ENCODE measurements at places on chromosomes 13 and 19.

- no peak for DNase-seq
These were observed 2.5 kb upstream of the CACNG6 start for GRCh38 chr19:53988981-53989380.

DNA sequence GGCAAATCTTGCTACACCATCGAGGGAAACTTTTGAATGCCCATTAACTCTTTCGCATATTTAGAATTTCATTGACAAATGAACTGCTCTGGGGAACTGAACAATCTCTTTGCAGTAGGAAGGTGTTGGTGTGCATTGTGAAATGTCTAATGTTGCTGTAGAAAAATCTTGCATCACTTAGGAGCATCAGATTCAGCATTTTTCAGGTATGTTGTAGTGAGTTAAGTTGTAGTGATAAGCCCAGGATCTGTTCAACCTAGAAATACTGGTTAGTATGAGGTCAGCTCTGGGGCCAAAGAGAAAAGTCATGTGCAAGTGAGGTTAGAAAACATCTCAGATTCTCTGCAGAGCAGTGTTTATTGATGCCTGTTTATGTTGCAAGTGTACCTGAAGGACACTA lies 4.1 kb downstream of the FRY start:
- no peak for DNase-seq

- peak; percentile 1 for DNase-seq
These were observed 30.7 kb upstream of the ZFP82 start for GRCh38 chr19:36449059-36449670.

- DNase-seq = no peak
These were observed 9.0 kb downstream of the CERS1 start for GRCh38 chr19:18886972-18887371.

- DNase-seq = no peak
These were observed 2.4 kb downstream of the CCDC194 start for GRCh38 chr19:17391371-17392151.

DNA sequence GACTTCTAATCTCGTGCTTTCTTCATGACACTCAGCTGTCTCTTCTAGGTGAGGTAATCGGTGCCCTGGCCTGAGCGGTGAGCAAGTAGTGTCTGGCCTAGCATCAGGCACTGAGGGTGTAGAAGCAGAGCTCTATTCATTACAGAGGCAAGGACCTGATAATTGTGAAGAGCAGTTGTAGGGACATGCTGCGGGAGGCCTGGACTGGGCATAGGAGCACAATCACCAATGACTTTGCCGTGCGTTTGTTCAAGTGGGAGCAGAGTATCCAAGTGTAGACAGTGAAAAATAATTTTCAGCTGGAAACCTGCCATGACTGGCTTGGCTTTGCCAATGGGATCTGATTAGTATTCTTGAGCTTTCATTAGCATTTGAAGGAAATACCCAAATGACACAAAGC lies 32.1 kb upstream of the DCLK1 start:
- DNase-seq = no peak

DNA sequence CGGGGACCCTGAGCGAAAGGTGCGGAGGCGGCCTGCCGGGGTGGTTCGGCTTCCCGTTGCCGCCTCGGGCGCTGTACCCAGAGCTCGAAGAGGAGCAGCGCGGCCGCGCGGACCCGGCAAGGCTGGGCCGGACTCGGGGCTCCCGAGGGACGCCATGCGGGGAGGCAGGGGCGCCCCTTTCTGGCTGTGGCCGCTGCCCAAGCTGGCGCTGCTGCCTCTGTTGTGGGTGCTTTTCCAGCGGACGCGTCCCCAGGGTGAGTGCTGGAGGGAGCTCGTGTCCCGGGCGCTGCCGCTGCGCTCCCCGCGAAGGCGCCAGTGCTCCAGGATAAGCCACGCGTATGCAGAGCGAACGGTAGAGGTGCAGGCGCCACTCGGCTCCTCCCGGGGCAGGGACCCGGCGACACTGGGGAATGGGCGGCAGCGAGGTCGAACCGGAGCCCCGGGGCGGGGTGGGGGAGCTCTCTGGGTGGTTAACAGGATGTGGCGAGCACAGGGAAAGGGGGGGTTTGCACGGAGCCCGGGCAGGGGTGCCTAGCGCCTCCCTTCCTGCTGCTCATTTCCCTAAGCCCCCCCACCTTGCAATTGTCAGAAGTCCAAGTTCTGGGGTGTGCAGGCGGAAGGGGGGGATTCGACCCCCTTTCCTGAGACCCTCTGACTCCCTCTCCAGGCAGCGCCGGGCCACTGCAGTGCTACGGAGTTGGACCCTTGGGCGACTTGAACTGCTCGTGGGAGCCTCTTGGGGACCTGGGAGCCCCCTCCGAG lies at the start of gene IL27RA:
Gene IL27RA, plus strand, starts transcription at position 44 of the 762 bp plus-strand sequence. Its CDS starts 111 bp downstream, at position 155.
- peak; percentile 62 for DNase-seq

DNA sequence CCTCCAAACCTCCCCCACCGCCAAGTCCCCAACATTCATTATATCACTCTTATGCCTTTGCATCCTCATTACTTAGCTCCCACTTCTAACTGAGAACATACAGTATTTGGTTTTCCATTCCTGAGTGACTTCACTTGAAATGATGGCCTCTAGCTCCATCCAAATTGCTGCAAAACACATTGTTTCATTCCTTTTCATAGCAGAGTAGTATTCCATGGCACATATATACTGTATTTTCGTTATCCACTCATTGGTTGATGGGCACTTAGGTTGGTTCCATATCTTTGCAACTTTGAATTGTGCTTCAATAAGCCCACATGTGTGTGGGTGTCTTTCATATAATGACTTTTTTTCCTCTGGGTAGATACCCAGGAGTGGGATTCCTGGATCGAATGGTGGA lies 233.1 kb downstream of the ZNF536 start:
- no peak for DNase-seq

- DNase-seq = peak; percentile 30
These were observed at the start of gene SIAH3 for GRCh38 chr13:45851171-45851921. TSS of gene SIAH3 (minus strand) at chr13:45851753. CDS start at chr13:45851629, 124 bp downstream.

DNA sequence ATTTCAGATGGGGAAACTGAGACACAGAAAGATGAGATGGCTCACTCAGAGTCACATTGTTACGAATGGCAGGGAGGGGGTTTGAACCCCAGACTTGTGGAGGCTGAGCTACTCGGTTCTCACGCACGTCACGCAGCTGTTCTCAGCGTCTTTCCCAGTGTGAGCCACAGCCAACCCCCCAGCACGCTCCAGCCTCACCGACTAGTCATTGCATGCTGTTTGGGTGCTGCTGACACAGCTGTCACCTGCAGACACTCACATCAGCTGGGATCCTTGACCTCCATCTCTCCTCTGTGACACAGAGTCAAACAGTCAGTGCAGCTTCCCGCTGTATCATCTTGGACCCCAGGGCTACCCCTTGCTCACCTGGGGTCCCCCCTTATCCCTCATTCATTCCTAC lies 2.4 kb upstream of the NCAN start:
- no peak for DNase-seq

DNA sequence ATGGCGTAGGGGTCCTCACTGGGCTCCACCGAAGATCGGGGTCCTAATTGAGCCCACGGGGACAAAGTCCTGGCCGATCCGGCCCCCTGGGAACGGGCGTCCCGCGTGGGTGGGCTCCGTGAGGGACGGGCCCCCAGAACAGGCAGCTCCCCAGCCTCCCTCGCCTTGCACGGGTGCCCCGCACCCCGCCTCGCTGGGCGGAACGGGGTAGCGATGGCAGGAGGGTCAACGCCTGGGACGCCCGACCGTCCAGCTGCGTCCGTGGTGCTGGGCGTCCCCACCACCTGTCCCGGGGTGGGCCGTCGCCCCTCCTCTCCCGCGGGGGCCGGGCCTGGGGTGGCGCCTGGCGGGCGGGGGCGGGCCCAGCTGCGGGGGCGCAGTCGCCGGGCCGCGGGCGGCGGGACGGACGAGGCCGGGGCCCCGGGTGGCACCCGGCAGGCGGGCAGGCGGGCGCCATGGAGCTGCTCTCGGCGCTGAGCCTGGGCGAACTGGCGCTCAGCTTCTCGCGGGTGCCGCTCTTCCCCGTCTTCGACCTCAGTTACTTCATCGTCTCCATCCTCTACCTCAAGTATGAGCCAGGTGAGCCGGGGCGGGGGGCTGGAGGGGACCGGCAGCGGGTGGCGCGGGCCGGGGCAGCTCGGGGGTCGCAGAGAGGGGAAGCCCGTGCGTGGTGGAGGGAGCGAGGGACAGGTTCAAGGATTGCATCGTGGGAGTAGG lies at the start of gene TMEM38A:
Gene TMEM38A, plus strand, starts transcription at position 377 of the 717 bp plus-strand sequence. Its CDS starts 79 bp downstream, at position 456.
- peak; percentile 8 for DNase-seq

DNA sequence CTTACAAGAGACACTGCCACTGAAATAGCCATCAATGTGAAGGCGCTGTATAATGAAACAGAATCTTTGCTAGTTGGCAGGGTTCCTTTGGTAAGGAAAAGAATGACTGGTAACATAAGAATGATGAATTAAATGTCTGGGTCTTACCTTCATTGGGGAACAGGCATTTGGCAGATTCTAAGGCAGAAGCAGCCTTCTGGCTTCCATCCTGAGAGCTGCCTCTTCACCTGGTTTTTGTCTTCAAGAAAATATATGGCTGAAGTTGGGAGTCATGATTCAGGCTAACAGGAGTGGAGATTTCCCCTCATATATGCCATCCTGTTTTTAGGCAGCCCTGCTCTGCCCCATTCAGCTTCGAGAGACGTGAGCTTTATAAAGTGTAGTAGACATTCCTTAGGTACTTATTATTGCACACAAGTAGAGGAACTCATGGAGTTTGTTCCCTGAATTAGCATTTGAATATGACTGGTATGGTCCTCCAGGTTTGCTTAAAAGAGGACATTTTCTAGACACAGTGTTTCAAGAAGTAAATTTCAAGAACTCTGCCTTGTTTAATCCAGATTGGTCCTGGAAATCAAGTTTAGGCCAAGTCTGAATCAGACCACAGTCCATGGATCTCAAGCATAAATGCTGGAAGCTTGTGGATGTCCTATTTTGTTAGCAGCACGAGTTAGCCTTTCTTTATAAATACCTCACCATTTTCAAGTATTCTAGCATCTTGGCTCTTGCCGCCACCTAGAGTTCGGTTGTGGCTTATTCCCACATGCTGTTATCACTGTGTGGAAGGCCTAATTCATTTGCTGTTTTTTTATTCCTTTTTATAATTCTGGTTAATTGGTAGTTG lies 56.2 kb upstream of the AKAP11 start:
- peak; percentile 25 for DNase-seq

DNA sequence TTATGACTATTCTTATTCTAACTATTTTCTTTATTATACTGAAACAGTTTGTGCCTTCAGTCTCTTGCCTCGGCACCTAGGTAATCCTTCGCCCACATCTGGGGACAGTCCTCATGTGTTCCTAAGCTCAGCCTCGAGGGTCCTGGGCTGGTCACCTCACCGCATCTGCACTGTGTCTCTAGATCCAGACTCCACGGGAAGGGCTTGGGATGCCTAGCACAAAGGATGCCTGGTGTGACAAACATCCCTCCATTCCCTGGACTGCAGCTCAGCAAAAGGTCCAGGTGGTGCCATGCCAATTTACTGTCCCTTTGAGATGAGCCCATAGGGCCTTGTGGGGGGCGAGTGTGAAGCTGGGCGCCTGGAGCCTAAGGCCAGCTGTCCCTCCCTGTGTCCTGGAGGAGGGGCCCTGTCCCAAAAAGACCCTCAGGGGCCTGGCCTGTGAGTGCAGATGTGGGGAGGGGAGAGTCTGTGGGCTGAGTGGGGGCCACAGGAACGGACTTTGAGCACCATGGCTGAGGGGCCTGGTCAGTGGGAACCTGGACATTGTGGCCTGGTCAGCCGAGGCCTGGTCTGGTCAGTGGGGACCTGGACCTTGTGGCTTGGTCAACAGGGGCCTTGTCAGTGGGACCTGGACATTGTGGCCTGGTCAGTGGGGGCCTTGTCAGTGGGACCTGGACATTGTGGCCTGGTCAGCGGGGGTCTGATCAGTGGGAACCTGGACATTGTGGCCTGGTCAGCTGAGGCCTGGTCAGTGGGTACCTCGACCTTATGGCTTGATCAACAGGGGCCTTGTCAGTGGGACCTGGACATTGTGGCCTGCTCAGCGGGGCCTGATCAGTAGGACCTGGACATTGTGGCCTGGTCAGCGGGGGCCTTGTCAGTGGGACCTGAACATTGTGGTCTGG lies 45.1 kb upstream of the TPM4 start:
- DNase-seq = no peak

DNA sequence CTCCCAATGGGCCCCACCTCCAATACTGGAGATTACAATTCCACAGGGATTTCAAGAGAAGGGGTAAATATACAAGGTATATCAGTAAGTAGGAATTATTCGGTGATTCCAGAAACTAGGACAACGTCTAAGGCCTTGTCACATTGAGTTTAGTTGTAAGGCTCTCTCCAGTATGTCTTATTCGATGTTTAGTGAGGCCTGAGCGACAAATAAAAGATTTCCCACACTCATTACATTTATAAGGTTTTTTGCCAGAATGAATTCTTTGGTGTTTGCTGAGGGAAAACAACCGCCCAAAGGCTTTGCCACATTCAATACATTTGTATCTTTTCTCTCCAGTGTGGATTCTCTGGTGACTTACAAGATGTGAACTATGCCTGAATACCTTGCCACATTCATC lies 19.1 kb upstream of the ZNF841 start:
- no peak for DNase-seq

- DNase-seq = peak; percentile 94
These were observed 9.0 kb downstream of the ABHD8 start for GRCh38 chr19:17294051-17294891.

DNA sequence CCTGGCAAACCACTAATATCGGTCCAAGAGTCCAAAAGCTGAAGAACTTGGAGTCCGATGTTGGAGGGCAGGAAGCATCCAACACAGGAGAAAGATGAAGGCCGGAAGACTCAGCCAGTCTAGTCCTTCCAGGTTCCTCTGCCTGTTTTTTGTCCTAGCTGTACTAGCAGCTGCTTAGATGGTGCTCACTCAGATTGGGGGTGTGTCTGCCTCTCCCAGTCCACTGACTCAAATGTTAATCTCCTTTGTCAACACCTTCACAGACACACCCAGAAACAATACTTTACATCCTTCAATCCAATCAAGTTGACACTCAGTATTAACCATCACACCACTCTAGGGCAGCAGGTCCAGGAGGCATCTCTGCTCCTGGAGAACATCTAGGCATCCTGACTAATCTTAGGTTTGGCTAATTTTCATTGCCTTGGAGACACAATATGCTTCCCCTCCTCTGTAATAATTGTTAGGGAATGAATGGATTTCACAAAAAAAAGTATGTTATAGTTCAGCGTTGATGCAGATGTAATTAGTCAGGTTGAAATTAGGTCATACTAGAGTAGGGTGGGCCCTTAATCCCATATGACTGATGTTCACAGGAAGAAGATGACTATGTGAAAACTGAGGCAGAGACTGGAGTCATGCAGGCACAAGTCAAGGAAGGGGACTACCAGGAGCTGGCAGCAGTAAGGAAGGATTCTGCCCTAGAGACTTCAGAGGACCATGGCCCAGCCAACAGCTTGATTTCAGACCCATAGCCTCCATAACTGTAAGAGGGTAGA lies 183.4 kb downstream of the RBM26 start:
- no peak for DNase-seq

DNA sequence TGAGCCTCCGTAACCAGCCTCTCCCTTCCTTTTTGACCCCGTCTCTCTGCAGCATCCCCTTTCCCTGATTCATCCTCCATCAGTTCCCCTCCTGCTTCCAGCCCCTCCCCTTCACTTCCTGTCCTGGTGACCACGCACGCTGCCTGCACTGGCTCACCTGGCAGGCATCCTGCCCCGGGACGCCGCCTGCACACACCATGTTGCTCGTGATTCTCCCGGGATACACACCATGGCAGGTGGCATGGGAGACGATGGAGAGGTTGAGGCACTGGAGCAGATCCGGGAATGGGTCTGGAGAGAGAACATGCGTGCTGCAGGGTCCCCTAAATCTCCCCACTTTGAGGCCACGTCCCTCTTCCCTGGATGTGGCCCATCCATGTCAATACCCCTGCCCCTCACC lies 4.2 kb downstream of the KLK12 start:
- DNase-seq = no peak

- peak; percentile 19 for DNase-seq
These were observed 1.8 kb upstream of the RUBCNL start for GRCh38 chr13:46388846-46389245.

GRCh38 chr19:6979399-6979798 lies 41.8 kb downstream of the MBD3L2B start:
- DNase-seq = no peak

All from ELF-1 (cell line).